NCI-H1092 (cell line): ENCODE measurements at places on chromosomes 1 and 21.

- DNase-seq = no peak
Observed at GRCh38 chr1:66311092-66311491, 222.9 kb upstream of the SGIP1 start.

DNA sequence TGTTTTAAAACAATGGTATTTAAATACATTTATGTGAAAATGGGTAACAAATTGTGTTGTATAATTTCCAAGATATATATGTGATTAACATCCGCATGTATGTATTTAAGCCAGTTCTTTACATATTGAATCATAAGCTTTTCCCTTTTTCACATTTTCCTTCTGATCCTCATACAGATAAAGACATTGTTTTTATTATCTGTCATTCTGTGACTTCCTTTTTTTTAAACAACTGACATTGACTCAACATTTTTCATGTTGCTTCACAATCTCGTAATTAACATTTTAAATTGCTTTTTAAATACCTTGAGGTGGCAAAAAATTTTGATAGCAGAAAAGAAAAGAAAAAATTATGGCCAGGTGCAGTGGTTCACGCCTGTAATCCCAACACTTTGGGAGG, 1.4 kb downstream of the STXBP3 start:
- DNase-seq = no peak

DNA sequence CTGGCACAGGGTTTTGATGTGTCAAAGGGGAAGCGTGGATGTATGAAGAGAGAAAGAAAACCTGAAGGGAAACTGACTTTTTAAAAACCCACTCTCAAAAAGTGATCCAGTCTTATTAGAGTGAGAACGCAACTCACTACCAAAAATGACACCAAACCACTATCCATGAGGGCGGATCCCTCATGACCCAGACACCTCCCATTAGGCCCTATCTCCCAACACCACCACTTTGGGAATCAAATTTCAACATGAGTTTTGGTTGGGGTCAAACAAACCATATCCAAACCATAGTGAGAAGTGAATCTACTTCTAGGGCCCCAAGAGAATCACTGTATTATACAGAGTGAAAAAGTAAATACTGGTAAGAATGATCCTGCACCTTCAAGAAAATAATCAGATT, 53.5 kb downstream of the FNBP1L start:
- no peak for DNase-seq

DNA sequence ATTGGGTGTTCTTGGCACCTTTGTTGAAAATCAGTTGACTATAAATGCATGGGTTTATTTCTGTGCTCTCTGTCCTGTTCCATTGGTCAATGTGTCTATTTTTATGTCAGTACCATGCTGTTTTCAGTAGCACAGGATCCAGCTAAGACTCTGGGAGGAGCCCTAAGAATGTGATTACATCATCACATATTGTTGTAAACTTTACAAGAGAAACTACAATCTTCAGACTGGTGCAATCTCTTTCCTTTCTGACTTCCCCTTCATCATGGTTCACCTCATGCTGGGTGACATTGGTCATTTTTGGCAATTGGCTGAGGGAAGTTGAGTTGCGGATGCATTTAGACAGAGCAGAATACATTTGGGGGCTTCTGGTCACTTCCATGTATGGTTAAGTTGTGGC, 88.4 kb downstream of the C21orf91 start:
- no peak for DNase-seq

- DNase-seq = no peak
Observed at GRCh38 chr1:65471213-65471833, 50.9 kb downstream of the LEPR start.
